Nasal cavity respiratory epithelium epithelial cell of viscerocranial mucosa (primary cell): ENCODE measurements at places on chromosomes 6 and 20. TPM values are rescaled to one million over a fixed set of nuclear protein-coding genes. Genes with fewer than 3 reads are reported as not detected.

OR2H2 gene
- not detected in 2 replicates for total RNA-seq

MUC21 gene
- total RNA-seq: 0.78 TPM in 1 of 2 replicates, not detected in the other

GNMT gene
- total RNA-seq: 0.34 TPM in 1 of 2 replicates, not detected in the other

GMPR gene
- total RNA-seq: under 0.01 and 0.43 TPM in 2 replicates

CHRNA4 gene
- total RNA-seq: not detected in 2 replicates

MUC22 gene
- under 0.01 TPM in 1 of 2 replicates, not detected in the other for total RNA-seq

VSTM2L gene
- 1.4 and 7.4 TPM in 2 replicates for total RNA-seq

CDH26 gene
- 1.4 and 3.1 TPM in 2 replicates for total RNA-seq

ZNF512B gene
- total RNA-seq: 6.2 and 18.0 TPM in 2 replicates

LMBRD1 gene
- total RNA-seq: 13.0 and 36.4 TPM in 2 replicates

ANGPT4 gene
- not detected in 2 replicates for total RNA-seq
